ENCODE measurements at places on chromosomes 13 and 19.

GRCh38 chr13:50392977-50393376 is 377.7 kb downstream of the KCNRG start:
- ATAC-seq = no peak

DNA sequence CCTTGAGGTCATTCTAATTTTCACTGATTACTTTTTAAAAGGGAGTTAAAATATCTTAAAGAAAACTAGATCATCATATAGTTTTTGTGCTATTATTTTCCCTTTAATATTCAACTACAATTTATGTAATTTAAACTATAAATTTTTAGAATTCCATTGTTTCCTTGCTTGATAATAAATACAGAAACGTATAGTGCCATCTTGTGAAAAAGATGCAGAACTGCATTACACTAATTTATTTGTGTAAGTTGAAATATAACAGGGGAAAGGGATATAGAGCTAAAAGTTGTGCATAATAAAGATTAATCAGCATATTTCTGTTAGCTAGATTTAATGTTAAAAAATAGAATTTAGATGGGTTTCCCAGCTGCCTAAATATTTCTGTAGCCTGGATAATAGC is 61.5 kb upstream of the TDRD3 start:
- ATAC-seq = no peak

GRCh38 chr13:40026741-40027140 is 371.3 kb downstream of the COG6 start:
- no peak for ATAC-seq

DNA sequence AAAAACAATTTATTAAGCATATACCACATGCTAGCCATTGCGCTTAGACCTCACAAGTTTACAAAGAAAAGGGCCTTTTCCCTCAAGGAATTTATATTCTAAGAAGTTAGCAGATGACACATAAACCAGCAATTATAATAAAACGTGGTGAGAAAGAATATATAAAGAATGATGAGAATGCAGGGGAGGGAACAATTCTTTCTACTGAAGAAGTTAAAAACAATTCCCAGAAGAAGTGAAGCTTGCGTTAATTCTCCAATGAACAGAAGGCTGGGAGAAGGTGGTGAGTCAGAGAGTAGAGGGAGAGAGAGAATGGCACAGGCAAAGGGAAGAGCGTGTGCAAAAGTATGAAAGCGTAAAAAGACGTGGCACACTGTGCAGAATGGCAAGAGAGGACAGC is 69.5 kb upstream of the ZDHHC20 start:
- ATAC-seq = no peak

GRCh38 chr19:33499248-33499647 is 22.3 kb downstream of the PEPD start:
- ATAC-seq = no peak

DNA sequence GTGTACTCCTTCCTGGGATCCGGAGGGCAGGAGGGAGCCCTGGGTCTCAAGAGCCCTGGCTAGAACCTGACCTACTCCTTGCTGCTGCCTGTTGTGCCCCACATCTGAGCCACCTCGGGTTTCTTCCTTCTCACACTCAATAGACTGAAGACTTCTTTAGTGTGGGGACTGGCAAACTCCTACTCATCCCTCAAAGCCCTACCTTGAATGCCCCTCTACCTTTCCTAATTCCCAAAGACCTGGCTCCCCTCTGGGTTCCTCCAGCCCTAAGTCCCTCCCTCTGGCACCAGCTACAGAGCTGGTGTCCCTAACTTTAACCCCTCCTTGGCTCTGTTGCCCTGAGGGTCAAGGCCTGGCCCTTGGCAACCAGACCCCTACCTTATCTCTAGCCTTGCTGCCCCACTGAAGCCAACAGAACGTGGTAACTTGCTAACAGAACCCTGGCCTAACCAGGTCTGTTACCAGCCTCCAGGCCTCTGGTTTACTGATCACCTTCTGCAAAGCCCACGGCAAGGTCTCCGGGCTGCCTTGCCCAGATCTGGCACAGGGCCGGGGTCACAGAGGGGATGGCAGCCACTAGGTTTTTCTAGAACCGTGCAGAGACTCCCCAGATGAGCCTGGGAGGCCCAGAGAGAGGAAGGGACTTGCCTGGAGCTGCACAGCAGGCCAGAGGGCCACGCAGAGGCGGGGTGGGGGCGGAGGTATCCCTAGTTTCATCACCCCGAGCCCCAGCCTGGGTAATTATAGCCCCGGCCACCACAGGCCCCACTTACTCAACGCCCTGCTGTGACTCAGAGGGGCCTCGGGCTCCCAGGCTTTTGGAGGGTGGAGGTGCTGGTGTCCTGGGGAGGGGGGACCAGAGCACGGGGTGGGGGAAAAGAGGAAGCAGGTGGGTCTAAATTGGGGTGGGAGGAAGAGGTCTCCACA is 15.3 kb downstream of the ZBTB7A start:
- no peak for ATAC-seq

DNA sequence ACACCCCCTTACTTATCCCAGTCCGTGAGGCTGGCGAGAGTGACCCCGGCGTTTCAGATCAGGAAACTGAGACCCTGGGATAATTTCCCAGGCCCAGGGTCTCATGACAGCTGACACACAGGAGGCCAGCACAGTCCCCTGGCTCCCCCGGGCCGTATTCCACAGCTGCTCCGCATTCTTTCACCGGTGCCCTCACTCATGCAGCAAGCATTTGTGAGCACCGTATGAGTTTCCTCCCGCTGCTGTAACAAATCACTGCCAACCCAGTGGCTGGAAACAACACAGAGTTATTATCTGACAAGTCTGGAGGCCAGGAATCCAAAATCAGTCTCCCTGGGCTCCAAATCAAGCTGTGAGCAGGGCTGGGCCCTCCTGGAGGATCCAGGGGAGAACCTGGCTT is 21.3 kb downstream of the GADD45B start:
- ATAC-seq = no peak

DNA sequence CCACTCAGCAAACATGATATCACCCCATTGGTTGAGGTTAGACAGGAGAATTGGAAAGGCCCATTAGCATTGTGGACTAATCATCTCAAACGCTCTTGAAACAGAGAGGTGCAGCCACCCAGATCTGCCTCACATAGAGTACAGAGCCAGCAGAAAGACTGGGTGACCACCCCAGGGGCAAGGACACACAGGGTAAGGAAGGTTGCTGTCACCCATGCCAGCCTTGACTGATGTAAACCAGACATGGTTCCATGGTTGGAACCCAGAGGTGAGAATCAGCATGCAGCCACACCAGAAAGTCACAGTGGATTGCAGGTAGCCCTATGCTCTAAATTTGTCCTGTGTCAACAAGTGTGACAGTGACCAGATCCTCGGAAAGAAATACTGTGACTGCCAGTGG is 1268.8 kb downstream of the EFNB2 start:
- ATAC-seq = no peak
